ENCODE measurements at places on chromosomes 1 and 21. TPM values are rescaled to one million over a fixed set of nuclear protein-coding genes. Genes with fewer than 3 reads are reported as not detected.

FCRL4 gene
- total RNA-seq: not detected

SPATA46 gene
- total RNA-seq: not detected

ATP1A4 gene
- not detected for total RNA-seq

RASAL2 gene
- 12.1 TPM for total RNA-seq

ETV3L gene
- total RNA-seq: not detected

RIMKLA gene
- under 0.01 TPM for total RNA-seq

CCDC185 gene
- total RNA-seq: not detected

CD1E gene
- total RNA-seq: not detected

TINAGL1 gene
- 21.1 TPM for total RNA-seq

VHLL gene
- 0.28 TPM for total RNA-seq

All from smooth muscle cell of bladder (primary cell).